ENCODE measurements at places on chromosomes 7 and 10.

- no peak for DNase-seq
These were observed 66.4 kb upstream of the IFRD1 start for GRCh38 chr7:112383671-112384417.

GRCh38 chr7:158731761-158732160 is 27.2 kb upstream of the NCAPG2 start:
- DNase-seq, result no peak

DNA sequence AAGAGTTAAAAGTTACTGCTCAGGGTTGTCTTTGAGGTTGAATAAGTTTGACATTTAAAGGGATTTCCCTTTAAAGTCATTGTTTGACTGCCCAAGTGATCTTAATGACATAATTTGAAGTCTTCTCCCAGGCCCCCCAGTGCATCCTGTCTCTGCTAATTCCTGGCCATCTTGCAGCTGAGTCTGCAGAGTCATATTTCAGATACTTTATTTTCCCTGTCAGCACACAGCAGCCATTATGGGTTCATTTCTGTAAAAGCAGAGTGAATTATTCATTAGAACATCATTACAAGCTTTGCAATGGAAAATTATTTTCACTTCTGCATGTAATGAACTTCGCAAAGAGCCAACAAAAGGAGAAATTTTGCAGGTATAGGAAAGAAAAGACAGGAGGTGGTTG is 536.6 kb downstream of the GALNT17 start:
- DNase-seq, result no peak

GRCh38 chr10:15897287-15897686 is 37.0 kb upstream of the MINDY3 start:
- DNase-seq, result no peak

GRCh38 chr7:77222065-77222464 is 22.4 kb upstream of the FGL2 start:
- no peak for DNase-seq

- DNase-seq, result no peak
These were observed 95.3 kb downstream of the RNF32 start for GRCh38 chr7:156735851-156736250.

- DNase-seq, result no peak
These were observed 130.8 kb downstream of the ELFN1 start for GRCh38 chr7:1800902-1801301.

DNA sequence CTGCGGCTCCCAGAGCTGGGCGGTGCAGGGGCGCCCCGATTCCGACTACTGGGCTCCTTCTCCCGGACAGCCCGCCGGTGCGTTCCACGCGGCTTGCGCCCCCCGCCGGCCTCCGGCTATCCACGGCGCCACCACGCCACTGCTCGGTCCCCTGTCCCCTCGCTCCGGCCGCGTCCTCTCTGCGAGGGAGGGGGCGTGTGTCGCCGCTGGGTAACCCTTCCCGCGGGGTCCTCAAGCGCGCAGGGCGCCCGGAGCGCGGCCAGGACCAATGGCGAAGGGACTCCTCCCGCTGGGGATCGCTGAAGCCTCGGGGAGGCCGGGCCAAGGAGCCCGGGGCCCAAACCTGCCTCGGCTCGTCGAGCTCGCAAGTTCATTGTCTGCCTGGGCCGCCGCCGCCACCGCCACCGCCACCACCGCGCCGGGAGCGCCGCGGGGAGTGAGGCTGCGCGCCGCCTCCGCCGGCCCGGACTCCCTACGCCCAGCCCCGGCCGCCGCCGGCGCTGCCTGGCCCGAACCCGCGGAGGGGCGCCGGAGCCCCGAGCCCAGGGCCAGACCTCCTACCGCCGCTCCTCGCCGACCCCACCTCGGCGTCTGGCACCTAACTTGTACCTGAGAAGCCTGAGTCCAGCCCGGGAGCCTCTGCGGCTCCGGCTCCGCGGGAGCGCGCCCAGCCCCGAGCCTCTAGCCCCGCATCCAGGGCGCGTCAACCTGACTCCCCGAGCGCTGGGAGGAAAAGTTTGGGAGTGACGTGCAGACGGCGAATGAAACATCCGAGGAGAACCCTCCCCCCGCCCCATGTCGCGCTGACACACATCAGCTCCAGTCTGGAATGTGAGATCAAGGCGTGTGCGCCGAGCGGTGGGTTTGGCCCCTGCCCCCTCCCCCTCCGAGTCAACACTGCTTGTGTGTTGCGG is at the start of gene CHST15:
Gene CHST15 (minus strand): TSS at position 739 of the 914 bp plus-strand sequence. CDS start 47,386 bp downstream, outside the sequence.
- no peak for DNase-seq

- DNase-seq, result no peak
These were observed 80.7 kb upstream of the BTBD16 start for GRCh38 chr10:122190176-122190943.

- DNase-seq, result no peak
These were observed 766 bp downstream of the BAMBI start for GRCh38 chr10:28677888-28678686.

- DNase-seq, result no peak
These were observed 53.8 kb upstream of the CPXM2 start for GRCh38 chr10:123945325-123945920.

GRCh38 chr10:122419016-122419415 is 35.4 kb upstream of the ARMS2 start:
- DNase-seq, result no peak

- DNase-seq, result no peak
These were observed 94.8 kb downstream of the SVIL start for GRCh38 chr10:29540016-29540415.

DNA sequence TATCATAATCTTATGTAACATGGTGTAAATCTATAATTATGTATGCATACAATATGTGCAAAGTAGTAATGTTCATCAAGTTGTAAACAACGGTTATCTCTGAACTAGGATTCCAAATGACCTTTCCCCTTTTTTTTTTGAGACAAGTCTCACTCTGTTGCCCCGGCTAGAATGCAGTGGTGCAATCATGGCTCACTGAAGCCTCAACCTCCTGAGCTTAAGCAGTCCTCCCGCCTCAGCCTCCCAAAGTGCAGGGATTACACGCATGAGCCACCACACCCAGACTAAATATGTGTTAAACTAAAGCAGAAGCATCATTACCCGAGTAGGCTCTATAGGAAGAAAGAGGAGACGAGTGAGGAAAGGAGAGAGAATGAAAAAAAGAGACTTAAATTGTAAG is 7.8 kb upstream of the KMT2C start:
- no peak for DNase-seq

- DNase-seq, result no peak
These were observed 188.9 kb downstream of the SKIDA1 start for GRCh38 chr10:21336476-21337170.

- DNase-seq, result no peak
These were observed 1.7 kb upstream of the STK32C start for GRCh38 chr10:132309471-132309865.

- no peak for DNase-seq
These were observed 54.4 kb upstream of the FAM133B start for GRCh38 chr7:92644406-92645113.

GRCh38 chr7:37128327-37129034 is 320.2 kb downstream of the ELMO1 start:
- no peak for DNase-seq

DNA sequence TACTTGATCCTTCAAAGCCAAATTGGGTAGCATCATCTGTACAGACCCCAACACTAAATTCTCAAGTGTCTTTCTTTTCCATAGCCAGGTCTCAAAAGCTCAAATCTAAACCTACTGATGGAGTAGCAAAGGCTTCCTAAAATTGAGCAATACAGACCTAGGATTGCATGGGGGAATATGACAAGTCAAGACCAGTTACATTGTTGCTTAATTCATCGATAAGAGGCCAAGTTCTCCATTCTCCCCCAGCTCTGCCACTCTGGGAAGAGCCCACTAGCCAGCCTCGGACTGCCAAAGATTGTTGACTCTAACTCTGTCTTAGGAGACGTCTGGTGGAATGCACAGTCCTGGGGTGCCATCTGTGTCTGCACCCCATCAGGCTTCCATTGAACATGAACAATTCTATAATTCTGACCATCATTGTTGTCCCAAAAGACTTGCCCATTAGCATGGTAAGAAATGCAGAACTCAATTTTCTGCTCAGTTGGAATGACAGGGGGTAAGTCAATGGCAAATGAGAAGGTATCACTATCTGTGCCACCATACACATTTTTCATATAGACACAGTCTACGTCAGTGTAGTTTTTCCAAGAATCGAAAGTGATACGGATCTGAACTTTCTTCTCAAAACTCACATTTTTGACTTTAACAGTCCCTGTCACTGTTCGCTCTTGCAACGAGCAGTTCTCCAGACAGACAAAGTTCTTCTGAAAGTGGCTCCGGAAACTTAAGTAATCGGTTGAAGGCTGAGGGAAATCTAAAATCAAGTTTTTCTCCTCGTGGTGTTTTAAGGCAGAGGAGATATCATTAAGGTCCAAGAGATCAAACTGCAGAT is 2.9 kb downstream of the PPP1R3C start:
- no peak for DNase-seq

DNA sequence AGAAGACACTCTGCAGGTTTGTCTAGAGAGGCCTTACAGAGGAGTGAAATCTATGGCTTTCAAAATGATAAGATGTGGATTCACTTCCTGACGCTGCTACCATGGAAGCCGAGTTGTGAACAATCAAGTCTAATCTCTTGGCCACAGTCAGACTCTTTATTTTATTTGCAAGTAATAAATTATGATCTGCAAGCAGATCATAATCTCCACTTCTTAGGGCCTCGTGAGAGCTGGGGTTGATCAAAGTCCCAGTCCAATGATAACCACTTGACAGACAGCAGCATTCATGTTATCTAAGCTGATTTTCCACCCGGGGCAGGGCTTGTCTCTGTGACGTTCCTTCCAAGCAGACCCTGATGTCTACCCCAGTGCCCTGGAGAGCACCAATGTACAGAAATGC is 776.4 kb upstream of the AUTS2 start:
- no peak for DNase-seq

GRCh38 chr10:30002426-30003266 is 56.7 kb downstream of the JCAD start:
- DNase-seq, result peak; percentile 58

DNA sequence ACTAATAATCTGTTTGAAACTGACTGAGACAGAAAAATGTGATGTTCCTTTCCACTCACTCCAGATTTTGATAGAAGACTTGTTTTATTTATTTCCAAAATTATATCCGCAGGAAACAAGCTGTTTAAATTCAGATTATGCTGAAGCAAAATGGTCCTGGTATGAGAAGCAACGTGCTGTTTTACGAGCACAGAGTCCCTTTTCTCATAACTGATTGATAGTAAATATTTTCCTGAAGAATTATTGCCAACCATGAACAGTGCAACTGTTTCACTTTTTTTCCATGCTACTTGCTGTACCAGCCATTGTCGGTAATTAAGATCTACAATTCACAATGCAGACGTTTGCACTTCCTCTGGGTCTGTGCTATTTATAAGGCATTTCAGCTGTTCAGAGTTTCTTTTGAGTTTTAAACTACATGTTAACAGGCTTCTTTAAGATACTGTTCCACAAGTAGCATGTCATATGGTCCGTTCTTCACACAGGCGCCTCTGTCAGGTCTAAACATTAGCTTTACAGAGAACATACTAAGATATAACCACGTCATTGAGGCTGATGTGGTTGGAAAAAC is 103.8 kb downstream of the POLL start:
- no peak for DNase-seq

DNA sequence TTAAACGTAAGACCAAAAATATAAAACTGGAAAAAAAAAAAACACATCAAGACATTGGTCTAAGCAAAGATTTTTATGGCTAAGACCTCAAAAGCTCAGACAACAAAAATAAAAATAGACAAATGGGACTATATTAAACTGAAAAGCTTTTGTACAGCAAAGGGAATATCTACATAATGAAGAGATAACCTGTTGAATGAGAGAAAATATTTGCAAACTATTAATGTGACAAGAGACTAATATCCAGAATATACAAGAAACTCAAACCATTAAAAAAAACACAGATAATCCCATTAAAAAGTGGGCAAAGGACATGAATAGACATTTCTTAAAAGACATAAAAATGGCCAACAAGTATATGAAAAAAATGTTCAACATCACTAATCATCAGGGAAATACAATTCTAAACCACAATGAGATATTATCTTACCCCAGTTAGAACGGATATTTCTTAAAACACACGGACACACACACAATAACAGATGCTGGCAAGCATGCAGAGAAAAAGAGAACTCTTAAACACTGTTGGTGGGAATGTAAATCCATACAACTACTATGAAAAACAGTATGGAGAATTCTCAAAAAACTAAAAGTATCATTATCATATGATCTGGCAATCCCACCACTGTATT is 28.8 kb downstream of the CNOT4 start:
- DNase-seq, result no peak

DNA sequence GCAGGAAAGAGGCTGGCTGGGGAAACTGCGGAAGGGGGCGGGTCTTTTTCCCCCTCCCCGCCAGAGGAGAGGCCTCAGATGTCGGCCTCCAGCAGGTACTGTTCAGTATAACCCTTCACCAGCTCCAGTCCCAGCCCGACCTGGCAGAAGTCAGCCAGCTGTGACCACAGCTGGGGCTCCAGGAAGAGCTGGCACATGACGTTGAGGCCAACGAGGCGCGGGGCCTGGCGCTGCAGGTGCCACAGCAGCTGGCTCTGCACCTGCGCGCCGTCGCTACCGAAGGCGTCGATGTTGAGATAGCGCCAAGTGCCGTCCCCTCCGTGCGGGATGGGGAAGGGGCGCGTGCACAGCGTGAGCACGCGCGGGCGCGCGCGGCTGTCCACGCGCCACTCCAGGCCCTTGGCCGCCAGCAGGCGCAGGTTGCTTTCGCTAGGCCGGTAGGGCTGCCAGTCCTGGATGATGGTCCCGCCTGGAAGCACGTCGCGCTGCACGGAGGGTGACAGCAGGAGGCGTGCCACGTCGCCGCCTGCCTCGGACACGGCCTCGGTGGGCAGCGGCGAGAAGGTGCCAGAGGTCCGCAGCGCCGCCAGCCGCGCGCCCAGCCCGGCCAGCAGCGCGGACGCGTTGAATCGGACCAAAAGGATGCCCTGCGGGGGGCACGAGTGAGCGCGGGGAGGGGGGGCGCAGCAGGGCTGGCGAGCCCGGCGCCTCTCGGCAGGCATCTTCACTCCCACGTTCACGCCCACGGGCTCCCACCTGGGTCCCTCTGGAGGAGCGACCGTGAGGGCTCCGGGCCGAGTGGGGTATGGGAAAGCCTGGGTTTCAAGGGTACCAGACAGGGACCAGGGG is 6.9 kb upstream of the VGF start:
- DNase-seq, result no peak

Data from D721Med (cell line).